Chondrocyte (in vitro differentiated cells): ENCODE measurements at places on chromosomes 1 and 21. TPM values are rescaled to one million over a fixed set of nuclear protein-coding genes. Genes with fewer than 3 reads are reported as not detected.

DNA sequence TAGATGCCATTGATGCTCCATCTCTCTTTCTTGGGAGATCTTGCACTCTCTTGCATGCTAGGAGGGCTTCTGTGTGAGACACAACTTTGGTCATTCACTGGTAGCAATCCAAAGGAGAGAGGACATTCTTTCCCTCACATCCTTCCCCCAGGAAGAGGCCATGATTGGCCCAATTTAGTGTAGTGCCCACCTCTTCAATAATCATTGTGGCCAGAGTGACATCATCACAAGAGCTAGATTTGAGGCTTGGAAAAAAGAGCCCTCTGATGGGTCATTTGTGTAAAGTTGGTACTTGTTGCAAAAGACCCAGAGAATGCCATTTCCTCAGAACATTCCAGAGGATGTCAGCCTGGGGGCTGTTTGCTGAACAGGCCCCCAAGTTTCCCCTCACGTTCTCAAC lies 30.2 kb downstream of the S100A6 start:
- DNase-seq, result no peak

DNA sequence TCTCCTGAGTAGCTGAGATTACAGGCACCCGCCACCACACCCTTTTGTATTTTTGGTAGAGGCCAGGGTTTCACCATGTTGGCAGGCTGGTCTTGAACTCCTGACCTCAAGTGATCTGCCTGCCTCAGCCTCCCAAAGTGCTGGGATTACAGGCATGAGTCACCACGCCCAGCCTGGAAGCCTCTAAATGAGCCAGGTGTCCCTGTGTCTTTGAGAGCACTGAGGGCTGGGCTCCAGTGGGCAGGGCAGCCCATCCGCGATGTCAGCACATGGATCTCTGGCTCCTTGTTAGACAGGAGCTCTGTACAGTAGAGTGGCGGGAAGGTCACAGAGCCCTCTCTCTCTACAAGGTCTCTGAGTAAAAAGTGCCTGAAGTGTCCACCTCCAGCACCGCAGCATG lies 124.3 kb downstream of the PGBD5 start:
- DNase-seq, result peak; percentile 28

DNA sequence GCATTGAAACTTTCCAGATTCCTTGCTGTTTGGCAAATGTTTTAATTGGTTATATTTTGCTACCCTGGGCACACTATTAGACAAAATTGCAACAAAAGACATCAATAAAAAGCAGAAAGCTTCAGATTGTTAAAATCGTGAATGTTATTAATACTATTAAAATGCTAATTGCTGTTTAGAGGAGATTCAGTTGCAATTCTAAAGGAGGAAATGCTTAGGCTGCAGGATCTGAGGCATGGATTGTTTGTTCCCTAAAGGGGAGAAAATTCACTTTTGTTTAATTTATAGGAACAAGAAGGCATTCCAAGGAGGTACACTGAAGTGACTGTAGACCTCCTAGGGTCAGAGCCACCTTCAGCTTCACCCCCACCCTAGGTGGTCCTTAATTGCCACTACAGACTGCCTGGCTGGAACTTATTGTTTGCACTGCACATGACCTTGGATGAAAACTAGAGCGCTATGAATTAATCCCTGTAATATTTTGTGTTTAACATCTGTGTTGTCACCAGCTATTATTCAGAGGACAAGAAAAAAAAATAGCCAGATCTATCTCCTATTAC lies 1266.9 kb upstream of the ADGRL2 start:
- DNase-seq, result no peak

- DNase-seq, result no peak
Observed at GRCh38 chr1:24920533-24920925, 9.5 kb downstream of the RUNX3 start.

CD101 gene
- 0.79 to 1.4 TPM (median 1.0 TPM) in 3 replicates for total RNA-seq

DNA sequence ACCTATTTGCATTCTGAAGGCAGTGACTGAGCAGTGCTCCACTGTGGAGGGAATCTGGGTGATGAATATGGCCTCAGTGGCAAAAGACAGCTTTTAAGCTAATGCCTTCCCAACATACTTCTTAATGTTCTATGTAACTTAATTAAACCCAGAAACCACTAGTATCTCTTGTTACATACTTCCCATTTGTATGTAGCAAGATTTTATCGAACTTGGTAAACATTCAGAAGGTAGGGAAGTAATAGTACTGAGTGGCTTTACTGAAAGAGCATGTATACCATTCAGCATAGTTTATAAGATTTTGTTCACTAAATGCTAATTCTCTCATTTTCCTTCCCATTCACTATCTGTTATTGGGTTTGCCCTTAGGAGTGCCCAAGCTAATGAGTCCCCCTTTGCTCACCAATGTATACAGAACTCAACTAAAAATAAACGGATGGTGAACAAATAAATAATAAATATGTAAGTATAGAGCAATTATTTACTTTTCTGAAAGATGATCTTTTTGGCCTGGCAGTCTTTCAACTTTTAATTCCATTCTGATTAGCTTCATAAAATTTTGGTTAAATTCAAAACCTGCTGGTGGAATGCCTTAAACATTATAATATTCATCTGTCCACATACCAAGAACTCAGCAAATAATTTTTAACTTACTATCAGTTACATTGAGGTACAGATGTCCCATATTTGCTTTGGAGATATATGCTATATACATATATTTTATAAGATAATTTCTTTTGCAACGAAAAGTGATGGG lies 204.4 kb downstream of the APP start:
- no peak for DNase-seq

SLAMF7 gene
- total RNA-seq, result not detected in 3 replicates
